Neuronal stem cell (in vitro differentiated cells): ENCODE measurements at places on chromosomes 6 and 20.

DNA sequence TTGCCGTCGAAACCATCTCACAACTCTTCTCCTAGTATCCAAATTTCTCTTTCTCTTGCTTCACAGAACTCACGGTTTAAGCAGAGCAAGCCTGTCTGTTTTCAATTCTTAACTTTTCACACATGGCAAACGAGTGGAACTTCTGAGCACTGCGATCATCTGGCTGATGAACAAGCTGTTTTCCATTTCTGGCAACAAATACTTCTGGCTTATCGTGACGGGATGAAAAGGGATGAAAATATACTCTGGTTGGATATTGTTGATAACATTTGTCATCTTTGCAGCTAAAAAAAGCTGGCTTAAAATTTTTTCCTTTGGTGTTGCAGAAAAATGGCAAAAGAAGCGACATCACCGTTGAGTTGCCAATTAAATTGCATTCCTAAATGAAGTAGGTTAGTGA lies 515.2 kb upstream of the JARID2 start:
- no peak for DNase-seq

GRCh38 chr6:35094183-35094582 lies 47.0 kb downstream of the TCP11 start:
- DNase-seq: no peak

GRCh38 chr20:41526327-41526726 lies 91.8 kb downstream of the CHD6 start:
- DNase-seq: no peak

- no peak for DNase-seq
Measured at GRCh38 chr20:31720486-31721407, 1.9 kb downstream of the BCL2L1 start.

DNA sequence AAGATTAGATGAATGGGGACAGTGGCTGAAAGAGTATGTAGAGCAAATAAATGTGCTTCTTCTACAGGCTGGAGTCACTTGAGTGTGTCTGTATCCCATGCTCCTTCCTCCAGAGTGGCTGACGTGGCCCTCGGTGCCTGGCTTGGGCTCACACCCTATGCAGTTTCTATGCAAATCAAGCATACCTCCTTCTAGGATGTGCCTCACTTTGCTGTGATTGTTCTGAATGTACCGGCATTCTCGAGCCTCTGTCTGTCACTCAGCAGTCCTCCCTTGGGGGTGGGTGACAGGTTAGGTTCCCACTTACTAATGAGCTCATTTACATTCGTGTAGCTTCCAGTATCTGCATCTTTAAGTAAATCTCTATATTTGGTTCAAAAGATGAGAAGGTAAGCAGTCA lies 55.1 kb upstream of the HDDC2 start:
- DNase-seq: no peak

GRCh38 chr20:33687370-33687915 lies 1.3 kb upstream of the E2F1 start:
- no peak for DNase-seq

- DNase-seq: no peak
Measured at GRCh38 chr20:33653900-33654596, 8.1 kb upstream of the C20orf144 start.

DNA sequence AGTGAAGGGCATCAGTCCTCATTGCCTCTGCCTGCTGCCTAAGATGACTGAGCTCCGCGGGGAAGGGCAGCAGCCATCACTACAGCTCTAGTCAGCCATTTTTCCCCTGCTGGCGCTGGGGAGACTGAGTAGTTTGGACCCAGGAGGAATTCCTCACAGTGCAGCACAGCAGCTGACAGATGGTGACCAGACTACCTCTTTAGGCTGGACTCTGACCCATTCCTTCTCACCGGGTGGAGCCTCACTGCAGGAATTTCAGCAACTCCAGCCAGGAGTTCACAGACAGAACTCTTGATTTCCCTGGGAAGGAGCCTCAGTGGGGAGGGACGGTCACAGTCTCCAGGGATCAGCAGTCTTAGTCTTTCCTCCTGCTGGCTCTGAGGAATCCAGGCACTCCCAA lies 492.0 kb upstream of the MMS22L start:
- no peak for DNase-seq

- DNase-seq: no peak
Measured at GRCh38 chr6:117917176-117917575, 10.1 kb downstream of the SLC35F1 start.

DNA sequence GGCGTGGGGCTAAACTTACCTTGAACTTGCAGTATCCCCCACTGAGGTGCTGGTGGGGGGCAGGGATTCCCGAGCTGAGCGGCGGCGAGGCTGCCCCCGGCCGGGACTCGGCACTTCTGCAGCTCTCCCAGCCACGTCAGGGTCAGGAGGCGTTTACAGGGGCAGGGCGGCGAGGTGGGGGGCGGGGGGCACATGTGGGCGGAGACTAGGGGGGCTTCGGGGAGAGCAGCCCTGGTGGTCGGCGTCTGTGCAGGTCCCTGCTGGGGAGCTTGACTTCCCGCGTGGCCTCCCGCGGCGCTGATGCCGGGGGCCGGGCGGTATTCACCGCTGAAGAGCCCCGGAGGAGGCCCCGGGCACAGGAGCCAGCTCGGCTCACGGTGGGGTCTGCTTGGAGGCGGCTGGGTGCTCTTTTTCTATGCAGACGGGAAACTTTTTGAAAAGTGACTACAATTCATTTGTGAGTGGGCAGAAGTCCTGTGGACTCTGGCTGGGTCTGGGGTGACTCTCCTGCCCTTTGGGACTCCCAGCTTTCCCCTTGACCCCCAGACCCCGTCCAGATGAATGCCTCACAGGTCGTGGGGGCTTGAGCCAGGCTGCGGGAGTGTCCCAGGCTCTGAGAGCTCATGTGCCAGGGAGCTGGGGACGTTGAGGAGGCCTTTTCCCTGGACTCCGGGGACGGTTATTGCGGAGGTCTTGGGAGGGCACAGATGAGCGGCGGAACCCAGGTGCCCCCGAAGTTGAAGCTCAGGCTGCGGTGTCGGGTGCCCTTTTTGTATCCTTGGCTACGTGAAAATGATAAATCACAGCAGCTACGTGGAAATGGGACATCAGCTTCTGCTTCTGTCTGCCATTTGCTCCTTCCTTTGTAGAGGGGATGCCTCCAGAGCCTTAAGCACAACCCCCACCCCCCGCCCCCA lies 75.9 kb upstream of the GATA5 start:
- DNase-seq: no peak

DNA sequence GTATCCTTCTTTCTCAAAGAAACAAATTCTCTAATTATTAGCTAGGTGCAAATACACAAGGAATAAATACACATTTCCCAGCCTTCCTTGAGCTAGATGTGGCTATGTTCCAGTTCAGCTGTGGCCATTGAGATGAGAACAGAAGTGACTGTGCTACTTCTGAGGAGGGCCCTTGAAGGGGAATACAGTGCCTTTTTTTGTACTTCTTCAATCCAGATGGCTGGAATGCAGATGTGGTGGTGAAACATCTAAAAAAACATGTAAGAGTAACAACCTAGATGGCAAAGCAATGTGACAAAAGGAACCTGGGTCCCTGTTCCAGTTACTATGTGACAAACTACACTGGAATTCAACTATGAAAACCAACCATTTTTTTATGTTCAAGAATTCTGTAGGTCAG lies 115.4 kb upstream of the DST start:
- no peak for DNase-seq

DNA sequence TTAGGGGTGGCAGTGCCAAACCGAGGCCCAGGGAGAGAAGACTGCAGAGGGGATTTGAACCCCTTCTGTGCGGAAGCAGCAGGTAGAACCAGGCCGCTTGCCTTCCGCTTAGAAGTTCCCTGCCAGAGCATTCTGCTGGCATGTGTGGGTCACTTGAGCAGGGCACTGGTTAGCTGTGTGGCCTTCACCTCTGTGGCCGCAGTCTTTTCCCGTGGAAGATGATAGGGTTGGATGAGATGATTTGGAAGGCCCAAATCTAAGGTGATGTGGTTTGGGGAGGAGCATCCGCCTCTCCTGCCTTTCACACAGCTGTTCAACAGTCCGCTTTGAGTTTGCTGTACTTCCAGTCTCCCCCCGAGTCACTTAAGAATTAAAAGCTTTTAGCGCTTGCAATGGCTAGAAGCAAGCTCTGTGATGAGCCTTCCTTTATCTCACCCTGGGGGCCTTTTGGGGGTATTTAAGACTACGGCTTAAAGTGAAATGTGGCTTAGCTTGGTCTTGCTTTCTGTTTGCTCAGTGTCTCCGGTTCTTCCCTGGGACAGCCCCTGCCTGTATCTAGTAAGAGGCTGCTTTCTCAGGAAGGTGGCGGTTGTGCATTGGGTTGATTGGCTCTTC lies 743 bp downstream of the CMTR1 start:
- DNase-seq: no peak
